ENCODE measurements at places on chromosomes 3 and 15. TPM values are rescaled to one million over a fixed set of nuclear protein-coding genes. Genes with fewer than 3 reads are reported as not detected.
A peak's percentile ranks its signal among the peaks of the same experiment; 100 is the strongest.

The ASB14 gene
- polyA plus RNA-seq, result not detected

- no peak for DNase-seq
Measured at GRCh38 chr3:20984594-20985205, 766.3 kb downstream of the ZNF385D start.

DNA sequence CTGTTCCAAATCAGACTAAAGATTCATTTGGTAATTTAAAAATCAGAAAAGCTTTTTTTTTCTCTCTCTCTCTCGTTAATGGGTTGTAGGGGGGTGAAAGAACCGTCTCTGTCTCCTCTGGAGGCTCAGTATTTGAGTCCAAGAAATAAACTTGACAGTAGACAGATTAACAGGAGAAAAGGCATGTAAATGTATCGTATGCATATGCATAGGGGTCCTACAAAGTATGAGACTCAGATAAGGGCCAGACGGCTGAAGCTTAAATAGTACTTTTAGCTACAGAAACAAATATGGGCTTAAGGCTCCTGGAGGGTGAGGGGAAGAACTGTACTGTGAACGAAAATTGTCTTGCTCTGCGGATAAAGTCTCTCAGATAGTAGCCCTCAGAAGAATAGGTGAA lies 42.4 kb downstream of the PIK3CA start:
- no peak for DNase-seq

- peak; percentile 95 for DNase-seq
Measured at GRCh38 chr3:29335438-29335837, 54.6 kb downstream of the RBMS3 start.

Measured in stomach (tissue), 19 donors.